Hindlimb muscle (tissue), 1 donor: ENCODE measurements at places on chromosomes 7 and 10. TPM values are rescaled to one million over a fixed set of nuclear protein-coding genes. Genes with fewer than 3 reads are reported as not detected.

GRCh38 chr10:7795605-7796004 is 7.6 kb downstream of the ATP5F1C start:
- DNase-seq = no peak

TMEM196 gene
- not detected for polyA plus RNA-seq

ADAM8 gene
- 3.3 TPM for polyA plus RNA-seq

DNA sequence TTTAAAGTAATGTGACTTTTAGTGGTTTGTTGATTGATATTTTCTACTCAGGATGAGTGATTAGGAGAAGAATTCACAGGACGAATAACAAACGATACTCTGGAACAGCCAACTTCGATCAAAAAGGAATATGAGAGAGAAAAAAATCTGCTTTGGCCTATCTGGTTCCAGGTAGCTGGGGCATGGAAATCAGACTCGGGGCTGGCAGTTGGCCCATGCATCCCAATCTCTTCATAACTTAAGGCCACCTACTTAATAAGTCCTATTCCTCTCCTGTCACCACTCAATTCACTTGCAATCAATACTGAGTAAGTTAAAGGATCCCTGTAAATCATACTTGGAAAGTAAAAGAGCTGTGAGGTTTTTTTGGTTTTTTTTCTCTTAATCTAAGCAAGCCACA is 1116.2 kb downstream of the SORCS3 start:
- DNase-seq = no peak

- no peak for DNase-seq
Observed at GRCh38 chr7:139255290-139255689, 24.3 kb downstream of the UBN2 start.

PRKCQ gene
- 22.7 TPM for polyA plus RNA-seq

SLIT1 gene
- 1.3 TPM for polyA plus RNA-seq

DNA sequence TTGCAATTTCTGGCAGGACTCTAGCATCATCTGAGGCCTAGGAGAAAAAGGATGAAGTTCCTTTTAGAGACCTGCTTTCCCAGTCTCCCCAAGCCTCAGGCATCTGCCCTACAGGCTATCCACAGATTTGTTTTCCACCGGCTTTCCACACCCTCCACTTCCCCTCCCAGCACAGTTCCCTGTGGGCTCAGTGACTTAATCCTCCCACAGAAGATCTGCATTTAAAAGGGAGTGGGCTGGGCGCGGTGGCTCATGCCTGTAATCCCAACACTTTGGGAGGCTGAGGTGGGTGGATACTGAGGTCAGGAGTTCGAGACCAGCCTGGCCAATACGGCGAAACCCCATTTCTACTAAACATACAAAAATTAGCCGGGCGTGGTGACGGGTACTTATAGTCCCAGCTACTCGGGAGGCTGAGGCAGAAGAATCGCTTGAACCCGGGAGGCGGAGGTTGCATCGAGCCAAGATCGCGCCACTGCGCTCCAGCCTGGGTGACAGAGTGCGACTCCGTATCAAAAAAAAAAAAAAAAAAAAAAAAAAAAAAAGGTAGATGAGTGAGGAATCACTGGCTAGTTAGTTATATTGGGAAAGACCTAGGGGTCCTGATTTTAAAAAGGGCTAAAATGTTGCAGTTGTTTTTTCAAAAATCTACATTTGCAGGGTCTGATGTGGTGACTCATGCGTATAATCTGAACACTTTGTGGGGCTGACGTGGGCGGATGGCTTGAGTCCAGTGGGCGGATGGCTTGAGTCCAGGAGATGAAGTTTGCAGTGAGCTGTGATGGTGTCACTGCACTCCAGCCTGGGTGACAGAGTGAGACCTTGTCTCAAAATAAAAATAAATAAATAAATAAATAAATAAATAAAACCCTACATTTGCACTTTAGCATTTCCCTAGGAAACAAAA is 119.5 kb downstream of the BAMBI start:
- no peak for DNase-seq
